ENCODE measurements at places on chromosomes 3 and 15.

- no peak for DNase-seq
These were observed 39.1 kb downstream of the SLC9A9 start for GRCh38 chr3:143809121-143809621.

- no peak for DNase-seq
These were observed 2.6 kb downstream of the MEX3B start for GRCh38 chr15:82043130-82043673.

DNA sequence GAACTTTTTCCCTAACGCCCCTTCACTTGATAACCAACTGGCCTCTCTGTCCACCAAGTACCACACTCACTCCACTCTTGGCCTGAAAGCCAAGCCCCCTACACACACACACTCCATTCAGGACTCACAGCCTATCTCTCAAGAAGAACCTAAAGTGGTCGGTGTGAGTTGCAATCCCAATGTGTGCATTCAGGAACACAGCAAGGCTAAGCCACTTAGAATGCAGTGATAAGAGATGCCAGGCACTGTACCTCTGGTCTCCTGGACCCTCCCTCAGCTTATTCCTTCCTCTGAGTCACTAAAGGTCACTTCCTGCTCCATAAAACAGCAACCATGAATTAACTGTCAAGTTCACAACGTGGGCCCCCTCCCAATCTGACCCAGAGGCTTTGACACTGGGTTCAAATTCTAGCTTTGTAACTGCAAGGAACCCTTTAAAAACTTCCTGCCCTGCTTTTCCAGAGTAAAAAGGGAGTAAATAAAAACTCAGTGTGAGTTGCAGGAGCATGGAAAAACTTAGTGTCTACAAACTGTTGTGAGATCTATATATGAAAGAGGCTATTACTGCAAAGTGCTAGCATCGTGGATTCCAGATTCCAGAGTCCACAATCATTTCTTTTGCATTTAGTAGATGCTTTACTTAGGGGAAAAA, 17.6 kb upstream of the KCNMB3 start:
- DNase-seq, result no peak

GRCh38 chr15:48374472-48374871, 43.2 kb downstream of the DUT start:
- DNase-seq, result no peak

GRCh38 chr15:74270854-74271520, 34.9 kb downstream of the CCDC33 start:
- no peak for DNase-seq

DNA sequence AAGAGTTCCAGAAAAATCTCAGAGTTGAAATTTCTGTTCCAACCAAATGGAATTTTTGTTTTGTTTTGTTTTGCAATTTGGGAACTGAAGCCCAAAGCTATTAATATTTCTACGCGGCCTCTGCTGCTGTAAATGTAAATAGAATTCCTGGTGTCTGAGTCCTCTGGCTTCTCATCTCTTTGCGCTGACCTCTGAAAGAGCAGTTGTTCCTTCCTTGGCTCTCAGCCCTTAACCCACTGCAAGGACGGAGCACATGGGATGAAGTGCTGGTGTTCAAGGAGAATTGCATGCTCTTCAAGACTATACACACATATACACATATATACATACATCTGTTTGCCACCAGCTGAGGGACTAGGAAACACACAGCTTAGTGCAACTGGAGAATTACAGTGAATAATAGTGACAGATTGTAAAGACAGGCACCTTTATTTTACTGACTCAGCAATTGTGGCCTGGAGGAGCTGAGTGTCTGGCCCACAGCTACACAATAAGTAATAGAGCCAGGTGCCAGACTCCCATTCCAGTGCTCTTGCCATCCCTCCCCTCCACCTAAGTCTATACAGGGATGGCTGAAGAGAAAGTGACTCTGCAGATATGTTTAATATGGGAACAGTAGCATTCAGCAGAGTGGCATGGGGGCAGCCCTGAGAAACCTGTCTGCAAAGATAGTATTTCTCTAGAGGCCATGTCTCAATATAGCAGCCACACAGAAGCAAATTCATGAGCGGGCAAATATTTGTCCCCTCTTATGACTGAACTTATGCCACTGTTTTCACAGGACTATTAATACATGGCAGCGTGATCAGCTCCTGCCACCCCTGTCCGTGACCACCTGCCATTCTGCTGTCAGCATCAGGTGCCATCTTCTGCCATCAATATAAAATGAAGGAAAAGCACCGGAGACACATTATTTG, 42.3 kb downstream of the NEK10 start:
- no peak for DNase-seq

- no peak for DNase-seq
These were observed 62.2 kb upstream of the PAQR5 start for GRCh38 chr15:69236505-69236904.

- DNase-seq, result no peak
These were observed 225.6 kb upstream of the TLE3 start for GRCh38 chr15:70323111-70323851.

DNA sequence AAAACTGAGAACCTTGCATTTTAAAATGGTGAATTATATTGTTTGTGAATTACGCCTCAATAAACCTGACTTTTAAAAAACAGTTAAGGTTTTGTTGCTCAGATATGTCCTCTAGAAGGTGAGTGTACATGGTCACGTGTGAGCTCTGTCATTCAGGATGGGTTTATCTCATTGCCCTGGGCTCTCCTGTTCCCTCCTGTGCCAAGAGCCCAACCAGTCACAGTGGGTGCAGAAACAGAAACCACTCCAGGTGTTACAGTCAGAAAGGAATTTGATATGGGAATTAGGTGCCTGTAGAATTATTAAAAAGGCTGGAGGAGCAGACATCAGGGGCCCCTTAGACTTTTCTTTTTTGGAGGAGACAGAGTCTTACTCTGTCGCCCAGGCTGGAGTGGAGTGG, 196.4 kb downstream of the STT3B start:
- no peak for DNase-seq

GRCh38 chr3:164897342-164897741, 181.0 kb downstream of the SI start:
- DNase-seq, result no peak

DNA sequence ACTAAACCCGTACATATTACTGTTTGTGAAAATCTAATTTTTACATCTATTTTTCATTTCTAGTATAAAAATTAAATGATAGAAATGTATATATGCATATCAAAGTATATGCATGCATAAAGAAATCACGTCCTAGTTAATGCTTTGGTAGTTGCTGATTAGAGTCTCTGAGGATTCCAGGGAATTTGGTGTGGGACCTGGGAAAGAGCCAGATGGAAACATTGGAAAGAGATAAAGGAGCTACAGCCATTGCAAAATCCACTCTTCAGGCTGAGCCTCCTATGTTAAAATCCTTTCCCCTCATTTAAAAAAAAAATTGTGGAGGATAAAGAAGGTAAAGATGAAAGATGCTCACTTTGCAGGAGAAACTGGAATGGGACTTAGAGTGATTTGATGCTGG, 134.1 kb downstream of the SRGAP3 start:
- no peak for DNase-seq

DNA sequence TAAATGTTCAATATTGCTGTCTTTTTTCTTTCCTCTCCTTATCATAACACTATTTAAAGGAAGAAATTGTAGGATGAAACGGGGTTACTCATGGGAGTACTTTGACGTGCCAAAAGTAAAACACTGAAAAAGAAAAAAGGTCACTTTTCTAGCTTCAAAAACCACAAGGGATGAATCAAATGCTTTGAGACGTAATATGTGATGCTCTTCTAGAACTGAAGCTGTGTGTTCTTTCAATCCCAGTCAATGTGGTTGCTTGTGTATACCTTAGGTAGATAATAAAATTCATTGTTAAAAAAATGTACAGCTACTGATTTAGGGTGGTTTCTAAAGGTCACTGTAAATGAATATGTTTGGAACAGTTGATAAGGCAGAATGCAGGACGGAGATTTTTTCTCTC, 538.8 kb upstream of the ZNF717 start:
- no peak for DNase-seq

GRCh38 chr15:85689729-85690128, 105.0 kb downstream of the KLHL25 start:
- peak; percentile 59 for DNase-seq

GRCh38 chr3:185722881-185723280, 102.0 kb downstream of the IGF2BP2 start:
- DNase-seq, result no peak

- peak; percentile 37 for DNase-seq
These were observed 15.8 kb downstream of the ST3GAL6 start for GRCh38 chr3:98778852-98779413.

All from NK-92 treated with Interleukin-12 subunit alpha and Interleukin-12 subunit beta, amount 100 ng/mL, for 24 hours (cell line).